ENCODE measurements at places on chromosomes 2 and 18. TPM values are rescaled to one million over a fixed set of nuclear protein-coding genes. Genes with fewer than 3 reads are reported as not detected.

- H3K27ac ChIP-seq, result no peak overlapping the region
- DNase-seq, result no peak
- no peak overlapping the region for H3K4me3 ChIP-seq
- H3K36me3 ChIP-seq, result no peaks in the 10 kb centered on the region
- no peaks in the 10 kb centered on the region for H3K4me1 ChIP-seq
- H3K27me3 ChIP-seq, result no peaks in the 10 kb centered on the region
These were observed 61.7 kb upstream of the WIPF1 start for GRCh38 chr2:174659069-174659900.

- H3K36me3 ChIP-seq, result no peaks in the 10 kb centered on the region
- no peak overlapping the region for H3K27ac ChIP-seq
- H3K4me1 ChIP-seq, result peaks cover 3% of the 10 kb centered on the region
- no peak for DNase-seq
- H3K27me3 ChIP-seq, result no peaks in the 10 kb centered on the region
- no peak overlapping the region for H3K4me3 ChIP-seq
These were observed 202.8 kb downstream of the VAPA start for GRCh38 chr18:10116574-10116973.

DNA sequence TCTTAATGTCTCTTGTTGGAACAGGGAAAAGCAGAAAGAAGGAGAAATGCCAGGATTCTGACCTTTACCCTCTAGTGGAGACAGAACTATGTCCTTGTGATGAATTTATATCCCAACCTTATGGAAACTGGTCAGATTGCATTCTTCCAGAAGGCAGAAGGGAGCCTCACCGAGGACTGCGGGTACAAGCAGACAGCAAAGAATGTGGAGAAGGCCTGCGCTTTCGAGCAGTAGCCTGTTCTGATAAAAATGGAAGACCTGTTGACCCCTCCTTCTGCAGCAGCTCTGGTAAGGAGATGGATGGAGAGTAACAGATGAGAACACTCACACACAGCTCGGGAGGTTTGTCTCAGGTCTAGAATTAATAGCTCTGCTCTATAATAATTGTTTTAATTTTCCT, 552.7 kb upstream of the HNMT start:
- H3K36me3 ChIP-seq, result no peaks in the 10 kb centered on the region
- no peaks in the 10 kb centered on the region for H3K27me3 ChIP-seq
- no peak overlapping the region for H3K4me3 ChIP-seq

GRCh38 chr2:37556256-37556655, 115.2 kb downstream of the CDC42EP3 start:
- H3K4me3 ChIP-seq, result no peak overlapping the region
- no peak overlapping the region for H3K27ac ChIP-seq
- H3K27me3 ChIP-seq, result no peaks in the 10 kb centered on the region

The RFX8 gene
- total RNA-seq, result not detected

The ZFAND2B gene
- total RNA-seq, result 33.2 TPM

The HPCAL1 gene
- 45.5 TPM for total RNA-seq

- no peaks in the 10 kb centered on the region for H3K27me3 ChIP-seq
- peaks cover 11% of the 10 kb centered on the region for H3K36me3 ChIP-seq
- no peak overlapping the region for H3K27ac ChIP-seq
- H3K4me3 ChIP-seq, result no peak overlapping the region
- no peaks in the 10 kb centered on the region for H3K4me1 ChIP-seq
These were observed 210.9 kb upstream of the SMAD7 start for GRCh38 chr18:49161627-49162026.

GRCh38 chr2:240597419-240598181, 11.1 kb downstream of the CAPN10 start:
- H3K4me1 ChIP-seq, result peaks cover 13% of the 10 kb centered on the region
- H3K27me3 ChIP-seq, result no peaks in the 10 kb centered on the region
- peak; percentile 8 for DNase-seq
- no peak overlapping the region for H3K27ac ChIP-seq

The CENPA gene
- not detected for total RNA-seq

The RGPD4 gene
- 0.04 TPM for total RNA-seq

GRCh38 chr2:62144689-62145477, 51.0 kb upstream of the B3GNT2 start:
- DNase-seq, result no peak
- H3K4me1 ChIP-seq, result no peaks in the 10 kb centered on the region
- no peak overlapping the region for H3K4me3 ChIP-seq
- H3K27ac ChIP-seq, result no peak overlapping the region
- no peaks in the 10 kb centered on the region for H3K27me3 ChIP-seq

DNA sequence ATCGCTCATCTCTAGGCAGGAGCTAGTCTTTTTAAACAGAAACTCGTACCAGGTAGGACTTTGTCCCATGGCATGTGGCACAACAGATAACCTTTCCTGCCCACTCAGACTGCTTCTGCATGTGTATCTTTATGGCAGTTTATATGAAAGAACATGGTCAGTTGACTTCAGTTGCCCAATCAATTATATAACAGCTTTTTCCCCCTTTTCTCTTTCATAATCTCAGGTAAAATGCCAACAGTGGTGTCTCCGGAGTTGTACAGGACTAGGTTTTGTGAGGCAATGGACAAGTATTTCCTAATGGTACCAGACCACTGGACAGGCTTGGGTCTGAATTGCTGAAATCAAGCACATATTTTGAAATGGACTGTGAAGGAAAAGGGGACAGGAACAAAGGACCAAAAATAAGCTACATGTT, 51.6 kb upstream of the PTH2R start:
- no peak overlapping the region for H3K27ac ChIP-seq
- H3K4me1 ChIP-seq, result no peaks in the 10 kb centered on the region
- no peak for DNase-seq
- H3K36me3 ChIP-seq, result peaks cover 4% of the 10 kb centered on the region
- H3K27me3 ChIP-seq, result no peaks in the 10 kb centered on the region

DNA sequence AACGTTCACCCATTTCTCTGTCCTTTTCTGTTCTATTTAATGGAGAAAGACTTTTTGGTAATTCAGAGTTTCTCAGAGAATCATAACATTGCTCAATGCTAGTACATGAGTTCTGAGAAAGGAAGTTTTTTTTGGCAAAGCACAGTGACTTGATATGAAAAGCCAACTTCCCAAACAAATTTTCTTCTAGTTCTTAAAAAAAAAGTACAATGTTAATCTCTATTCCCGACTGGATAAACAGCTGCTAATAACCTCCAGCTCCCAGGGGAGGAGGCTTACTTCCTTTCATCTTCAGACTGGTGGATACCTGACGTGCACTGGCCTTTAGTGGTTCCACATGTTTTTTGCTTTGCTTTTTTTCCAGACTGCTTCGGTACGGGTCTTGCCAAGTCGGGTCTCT, 284.6 kb upstream of the CCDC68 start:
- peak overlapping the region; percentile 38 for H3K27ac ChIP-seq
- no peak for DNase-seq
- H3K4me1 ChIP-seq, result peaks cover 23% of the 10 kb centered on the region

The PLGLB1 gene
- 4.3 TPM for total RNA-seq

- H3K36me3 ChIP-seq, result no peaks in the 10 kb centered on the region
- no peaks in the 10 kb centered on the region for H3K27me3 ChIP-seq
- no peaks in the 10 kb centered on the region for H3K4me1 ChIP-seq
- DNase-seq, result no peak
- no peak overlapping the region for H3K27ac ChIP-seq
These were observed 10.9 kb downstream of the SH3RF3 start for GRCh38 chr2:109139865-109140396.

GRCh38 chr2:164182116-164182627, 439.1 kb downstream of the GRB14 start:
- no peak overlapping the region for H3K4me3 ChIP-seq
- no peak for DNase-seq
- no peaks in the 10 kb centered on the region for H3K36me3 ChIP-seq
- H3K4me1 ChIP-seq, result no peaks in the 10 kb centered on the region
- H3K27me3 ChIP-seq, result no peaks in the 10 kb centered on the region
- no peak overlapping the region for H3K27ac ChIP-seq

GRCh38 chr2:149901231-149901859, 313.8 kb upstream of the MMADHC start:
- H3K4me1 ChIP-seq, result no peaks in the 10 kb centered on the region
- H3K27ac ChIP-seq, result no peak overlapping the region
- no peak overlapping the region for H3K4me3 ChIP-seq
- DNase-seq, result no peak

- no peak overlapping the region for H3K27ac ChIP-seq
- H3K4me1 ChIP-seq, result no peaks in the 10 kb centered on the region
- no peaks in the 10 kb centered on the region for H3K36me3 ChIP-seq
- no peak for DNase-seq
These were observed 573.7 kb downstream of the THSD7B start for GRCh38 chr2:137339051-137339450.

- no peak for DNase-seq
- H3K4me3 ChIP-seq, result no peak overlapping the region
- peaks cover 4% of the 10 kb centered on the region for H3K4me1 ChIP-seq
- H3K27ac ChIP-seq, result no peak overlapping the region
- H3K27me3 ChIP-seq, result no peaks in the 10 kb centered on the region
These were observed 30.6 kb downstream of the GFPT1 start for GRCh38 chr2:69356471-69356870.

The GPR45 gene
- not detected for total RNA-seq

The LRPPRC gene
- total RNA-seq, result 83.1 TPM

DNA sequence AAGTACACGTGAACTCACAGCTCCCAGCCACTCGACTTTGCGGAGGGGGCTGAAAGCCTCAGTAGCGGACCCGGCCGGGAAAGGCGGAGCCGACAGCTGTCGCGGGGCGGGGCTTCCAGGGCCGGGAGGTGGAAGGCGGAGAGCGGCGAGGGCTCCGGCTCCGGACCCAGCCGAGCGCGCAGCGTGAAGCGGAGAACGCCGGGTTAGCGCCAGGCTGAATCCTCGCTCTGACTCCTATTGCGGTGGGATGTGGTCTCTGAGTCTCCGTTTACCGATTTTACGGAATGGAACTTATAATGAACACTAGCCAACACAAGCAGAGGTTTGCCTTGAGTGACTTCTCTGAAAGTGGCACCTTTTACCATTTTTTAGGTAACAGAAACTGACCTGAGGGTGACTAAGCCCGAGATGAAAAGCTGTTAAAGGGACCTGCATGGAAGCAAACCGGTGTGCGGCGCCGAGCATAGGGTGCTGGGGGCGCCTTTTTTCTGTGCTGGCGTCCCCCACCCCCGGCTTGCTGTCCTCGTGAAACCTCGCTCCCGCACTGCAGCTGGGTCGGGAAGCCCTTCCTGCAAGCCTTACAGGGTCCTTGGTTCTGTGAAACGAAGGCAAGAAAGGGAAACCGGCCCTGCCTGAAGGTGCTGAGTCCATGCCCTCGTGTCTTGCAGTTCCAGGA, 72.9 kb downstream of the EN1 start:
- H3K27ac ChIP-seq, result peak overlapping the region; percentile 85
- peaks cover 12% of the 10 kb centered on the region for H3K4me1 ChIP-seq
- H3K4me3 ChIP-seq, result peak overlapping the region; percentile 57
- H3K36me3 ChIP-seq, result no peaks in the 10 kb centered on the region
- no peaks in the 10 kb centered on the region for H3K27me3 ChIP-seq

The IL36B gene
- total RNA-seq, result not detected

The PLEK gene
- total RNA-seq, result 0.68 TPM

The AKAIN1 gene
- total RNA-seq, result not detected

DNA sequence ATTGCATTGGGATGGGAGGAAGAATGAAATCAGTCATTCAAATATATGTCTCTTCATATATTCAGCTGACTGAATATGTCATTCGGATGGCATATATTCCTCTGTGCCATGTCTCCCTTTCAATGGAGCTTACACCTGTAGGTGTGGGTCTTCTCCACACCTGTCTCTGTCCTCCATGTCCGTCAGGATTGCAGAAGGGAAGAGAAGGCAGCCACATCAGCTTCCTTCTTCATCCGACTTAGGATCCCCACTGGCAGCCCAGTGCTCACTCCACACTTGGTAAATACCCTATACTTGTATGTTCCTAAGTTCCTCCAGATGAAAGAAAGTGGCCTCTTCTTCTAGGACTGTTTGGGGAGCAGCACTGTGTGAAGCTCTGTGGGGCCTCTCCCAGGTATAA, 250.1 kb downstream of the BCL2 start:
- H3K27me3 ChIP-seq, result no peaks in the 10 kb centered on the region
- no peak for DNase-seq
- no peak overlapping the region for H3K4me3 ChIP-seq
- no peaks in the 10 kb centered on the region for H3K36me3 ChIP-seq
- H3K27ac ChIP-seq, result no peak overlapping the region
- no peaks in the 10 kb centered on the region for H3K4me1 ChIP-seq

The MYOM1 gene
- 245 TPM for total RNA-seq

The TACR1 gene
- 0.15 TPM for total RNA-seq

GRCh38 chr2:1731963-1732768, 12.1 kb downstream of the PXDN start:
- H3K36me3 ChIP-seq, result no peaks in the 10 kb centered on the region
- DNase-seq, result no peak
- peak overlapping the region; percentile 66 for H3K27ac ChIP-seq
- peaks cover 34% of the 10 kb centered on the region for H3K4me1 ChIP-seq

The TUBA4B gene
- not detected for total RNA-seq

DNA sequence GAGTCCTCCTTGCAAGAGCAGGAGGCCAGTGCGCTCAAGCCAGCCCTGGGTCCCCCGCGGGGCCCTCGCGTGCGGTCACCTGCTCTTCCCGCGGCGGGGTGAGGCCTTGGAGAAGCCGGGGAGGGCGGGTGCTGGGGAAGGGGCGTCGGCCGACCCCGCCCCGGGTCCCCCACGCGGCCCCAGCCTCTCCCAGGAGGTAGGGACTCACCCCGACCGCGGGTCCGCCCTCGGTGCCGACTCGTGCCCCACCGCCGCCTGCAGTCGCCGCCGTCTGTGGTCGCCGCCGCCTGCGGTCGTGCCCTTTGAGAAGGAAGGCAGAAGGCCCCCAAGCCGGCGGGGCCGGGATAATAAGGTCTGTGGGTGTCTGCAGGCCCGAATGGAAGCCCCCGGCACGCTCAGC, 32.7 kb downstream of the SERPINB8 start:
- no peak for DNase-seq
- H3K27ac ChIP-seq, result no peak overlapping the region
- no peaks in the 10 kb centered on the region for H3K4me1 ChIP-seq
- H3K27me3 ChIP-seq, result no peaks in the 10 kb centered on the region

GRCh38 chr2:48343571-48344440, 186.1 kb upstream of the STON1 start:
- peaks cover 19% of the 10 kb centered on the region for H3K36me3 ChIP-seq
- H3K27ac ChIP-seq, result peak overlapping the region; percentile 68
- peaks cover 59% of the 10 kb centered on the region for H3K4me1 ChIP-seq

DNA sequence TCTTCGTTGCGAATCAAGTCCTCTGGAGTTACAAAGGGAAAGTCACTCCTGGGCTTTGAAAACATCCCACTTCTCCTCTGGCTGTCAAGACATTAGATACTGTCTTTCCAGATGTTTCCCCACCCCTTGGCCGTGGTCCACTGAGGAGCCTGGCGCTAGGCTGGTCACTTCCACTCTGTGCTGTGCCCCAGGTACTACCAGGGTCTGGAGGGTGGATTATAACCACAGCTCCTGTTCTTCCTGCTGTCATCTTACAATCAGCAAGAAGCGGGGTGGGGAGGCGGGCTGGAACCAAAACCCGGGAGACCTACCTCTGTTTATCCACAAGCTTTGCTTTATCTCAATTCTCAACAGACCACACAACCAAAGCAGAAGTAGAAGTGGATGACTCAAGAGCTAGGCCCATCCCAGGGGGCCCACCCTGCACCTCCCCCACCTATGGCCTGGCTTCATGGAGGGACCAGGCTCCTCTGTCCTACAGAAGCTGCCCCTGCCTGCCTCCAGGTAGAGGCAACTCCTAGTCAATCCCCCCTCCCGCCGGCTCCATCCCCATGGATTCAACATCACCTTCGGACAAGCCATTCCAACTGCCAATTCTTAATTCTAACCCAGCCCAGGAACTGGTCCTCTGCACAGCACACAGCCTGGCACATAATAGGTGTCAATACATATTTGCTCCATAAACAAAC, 17.8 kb downstream of the SMAD7 start:
- no peak overlapping the region for H3K4me3 ChIP-seq
- no peaks in the 10 kb centered on the region for H3K27me3 ChIP-seq
- H3K4me1 ChIP-seq, result peaks cover 95% of the 10 kb centered on the region
- no peaks in the 10 kb centered on the region for H3K36me3 ChIP-seq
